HTR-8/SVneo (cell line): ENCODE measurements at places on chromosomes 2 and 18.

DNA sequence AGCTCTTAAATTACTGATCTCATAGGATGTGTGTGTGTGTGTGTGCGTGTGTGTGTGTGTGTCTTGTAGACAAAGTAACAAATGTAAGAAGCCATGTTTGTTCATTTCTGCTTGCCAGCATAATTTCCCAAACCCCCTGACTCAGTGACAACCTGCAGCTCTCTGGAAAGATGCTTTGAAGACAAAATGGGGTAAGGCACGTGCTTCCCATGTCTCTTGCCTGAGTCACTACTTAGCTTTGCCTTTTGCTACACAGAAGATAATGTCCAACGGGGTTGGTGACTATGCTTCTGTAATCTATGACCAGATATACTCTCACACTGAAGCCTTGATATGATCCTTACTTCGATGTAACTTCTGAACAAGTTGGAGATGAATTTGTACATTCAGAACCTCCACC lies 332.0 kb downstream of the SLC4A3 start:
- no peak for DNase-seq

DNA sequence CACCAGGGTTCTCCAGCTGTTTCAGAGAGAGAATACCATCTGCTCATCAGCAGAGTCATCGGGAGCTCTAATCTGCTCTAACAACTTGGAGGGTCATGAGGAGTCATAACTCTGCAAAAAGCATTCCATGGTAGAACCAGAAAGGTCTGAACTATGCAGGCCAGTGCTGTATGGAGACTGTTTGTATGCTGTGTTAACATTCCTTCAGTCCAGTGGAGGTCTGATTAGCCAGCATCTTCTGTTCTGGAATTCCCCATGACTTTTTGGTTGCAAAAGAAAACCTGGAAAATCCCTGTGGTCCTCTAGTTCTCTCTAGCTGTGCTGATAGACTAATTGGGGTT lies 9.4 kb upstream of the ITGB6 start:
- DNase-seq: no peak

GRCh38 chr18:75246721-75247610 lies 36.4 kb downstream of the TSHZ1 start:
- DNase-seq: no peak

DNA sequence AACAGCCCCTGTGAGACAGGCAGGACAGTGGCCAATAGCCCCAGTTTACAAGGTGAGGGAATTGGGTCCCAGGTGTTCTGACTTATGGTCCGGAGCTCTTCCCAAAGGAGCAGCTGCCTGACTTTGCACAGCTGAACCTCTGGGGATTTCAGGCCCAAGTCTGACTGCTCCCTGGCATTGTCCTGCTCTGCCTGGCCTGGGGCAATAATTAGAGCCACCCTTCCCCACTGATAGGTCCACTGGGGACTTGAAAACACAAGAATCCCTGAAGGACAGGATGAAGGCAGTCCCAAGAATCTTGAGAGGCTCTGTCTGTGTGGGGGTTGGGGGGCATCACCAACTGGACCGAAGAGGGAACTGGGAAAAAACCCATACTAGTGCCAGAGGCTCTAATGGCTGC lies 3.7 kb upstream of the FEV start:
- no peak for DNase-seq

GRCh38 chr18:71047882-71048281 lies 759.0 kb downstream of the SOCS6 start:
- DNase-seq: no peak

- DNase-seq: no peak
Observed at GRCh38 chr2:74390606-74391005, 10.5 kb upstream of the DCTN1 start.

DNA sequence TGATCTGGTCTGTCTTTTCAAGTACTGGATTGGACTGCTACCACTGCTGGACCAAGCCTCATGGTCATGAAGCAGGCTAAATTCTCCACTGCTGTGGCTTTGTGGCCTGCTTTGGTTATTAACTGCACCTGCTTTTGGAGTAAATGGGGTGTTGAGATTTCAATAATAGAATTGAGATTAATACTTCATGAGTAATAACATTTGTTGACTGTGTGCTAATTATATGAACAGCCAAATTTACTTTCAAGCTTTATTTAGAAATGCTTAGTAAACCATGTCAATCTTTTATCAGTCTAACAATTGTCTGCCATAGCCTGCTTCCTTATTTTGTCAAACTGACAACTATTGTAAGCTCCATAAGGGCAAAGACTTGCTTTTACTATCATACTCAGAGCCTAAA lies 27.4 kb upstream of the MTIF2 start:
- DNase-seq: no peak

- DNase-seq: peak; percentile 79
Observed at GRCh38 chr2:234427081-234428061, 69.5 kb downstream of the ARL4C start.

GRCh38 chr2:150567771-150568301 lies 80.4 kb upstream of the RND3 start:
- no peak for DNase-seq

DNA sequence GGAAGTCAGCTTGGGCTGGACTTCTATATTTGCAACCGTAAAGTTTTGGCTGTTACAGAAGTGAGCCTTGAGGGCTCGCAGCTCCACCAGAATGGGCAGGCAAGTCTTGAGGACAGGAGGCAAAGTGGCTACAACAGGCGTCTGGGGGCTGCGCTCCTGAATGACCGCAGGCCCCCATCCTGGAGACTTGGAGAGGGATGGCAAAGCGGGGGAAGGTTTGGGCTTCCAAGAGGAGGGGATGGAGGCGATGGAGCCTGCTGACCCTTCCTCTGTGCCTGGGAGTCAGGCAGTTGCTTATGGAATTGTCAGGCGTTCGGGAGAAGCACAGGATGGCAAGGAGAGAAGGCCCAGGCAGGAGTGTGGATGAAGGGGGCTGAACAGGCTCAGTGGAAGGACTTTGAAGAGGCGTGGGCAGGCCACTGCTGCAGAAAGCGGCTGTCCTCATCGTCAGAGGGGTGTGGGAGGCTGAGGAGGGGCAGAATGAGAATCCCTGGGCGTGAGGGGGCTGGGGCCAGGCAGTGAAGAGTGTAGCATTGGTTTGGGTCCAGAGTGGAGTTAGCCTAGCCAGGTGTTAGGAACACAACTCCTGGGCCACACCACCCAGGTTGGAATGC lies 72.3 kb downstream of the INHBB start:
- DNase-seq: no peak

- DNase-seq: no peak
Observed at GRCh38 chr2:201996006-201996405, 37.6 kb upstream of the FZD7 start.

DNA sequence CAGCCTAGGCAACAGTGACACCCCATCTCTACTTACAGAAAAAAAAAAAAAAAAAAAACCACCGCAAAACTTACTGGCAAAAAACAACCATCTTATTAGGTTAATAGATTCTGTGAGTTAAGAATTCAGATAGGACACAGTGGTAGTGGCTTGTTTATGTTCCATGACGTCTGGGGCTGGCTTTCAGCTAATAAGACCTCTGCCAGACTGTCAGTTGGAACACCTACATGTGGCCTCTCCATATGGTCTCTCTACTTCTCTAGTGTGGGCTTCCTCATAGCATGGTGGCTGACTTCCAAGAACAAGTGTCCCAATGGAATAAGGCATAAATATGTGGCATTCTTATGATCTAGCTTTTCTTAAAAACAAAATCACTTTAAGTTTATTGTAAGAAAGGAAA lies 94.0 kb upstream of the OTX1 start:
- no peak for DNase-seq

DNA sequence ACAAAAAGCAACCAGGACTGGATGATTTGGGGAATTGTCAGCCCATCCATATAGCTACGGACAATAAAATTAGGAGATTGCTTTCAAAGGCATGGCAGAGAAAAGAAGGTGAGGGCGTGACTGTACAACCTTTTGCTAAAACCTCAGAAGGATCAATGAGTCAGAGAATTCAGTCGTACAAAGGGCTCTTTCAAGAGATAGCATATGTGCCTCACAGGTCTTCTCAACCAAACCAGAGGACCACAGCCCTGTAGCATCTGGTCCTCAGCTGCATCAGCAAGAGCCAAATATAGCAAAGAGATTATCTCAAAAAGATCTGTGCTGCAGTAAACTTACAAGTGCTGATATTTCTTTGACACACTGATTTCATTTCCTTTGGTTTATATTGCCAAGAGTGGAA lies 149.9 kb upstream of the RAB6C start:
- DNase-seq: no peak
